ENCODE measurements at places on chromosomes 11 and 22.

GRCh38 chr11:75597636-75598035 is 35.6 kb downstream of the SERPINH1 start:
- DNase-seq, result no peak

DNA sequence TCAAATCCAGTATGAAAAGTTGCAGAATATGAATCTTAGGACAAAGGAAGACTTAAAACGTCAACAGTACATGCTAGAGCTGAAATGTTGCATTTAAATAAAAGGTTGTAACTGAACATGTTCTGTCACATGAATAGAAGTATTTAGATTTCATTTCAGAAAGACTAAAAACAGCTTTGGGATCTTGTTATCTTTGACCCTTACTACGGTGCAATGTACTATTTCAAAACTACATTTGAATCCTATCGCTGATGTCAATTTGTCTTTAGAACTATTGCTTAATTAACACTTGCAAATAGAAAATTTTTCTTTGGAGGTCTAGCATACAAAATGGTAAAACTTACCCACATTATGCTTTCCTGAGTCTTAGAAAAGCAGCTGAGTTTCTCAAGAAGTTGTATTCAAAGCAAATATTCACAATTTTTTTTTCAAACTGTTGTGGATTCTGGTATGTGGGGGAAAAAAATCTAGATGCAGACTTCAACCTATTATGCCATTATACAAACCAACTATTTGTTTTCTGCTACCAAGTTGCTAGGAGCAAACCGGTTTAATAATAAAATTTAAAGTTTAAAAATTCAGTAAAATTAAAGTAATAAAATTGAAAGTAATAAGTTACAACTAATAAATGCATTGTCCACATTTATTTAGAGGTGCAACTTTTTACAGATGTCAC is 25.4 kb downstream of the CSTF3 start:
- no peak for DNase-seq

- DNase-seq, result no peak
These were observed 145.7 kb downstream of the TRPC6 start for GRCh38 chr11:101438126-101438525.

GRCh38 chr11:36431429-36432092 is 78.5 kb downstream of the TRAF6 start:
- no peak for DNase-seq

GRCh38 chr22:20777420-20778177 is 3.7 kb downstream of the SERPIND1 start:
- no peak for DNase-seq

Measured in activated T-helper 2 cell treated with anti-CD3 and anti-CD28 coated beads, Interferon-gamma antibody, Interleukin-2, Interleukin-4, amounts not matched to agents 10 μg/mL and 5 μg/mL and 100 μg/mL, durations not matched to agents 14 hours and 24 hours and 36 hours (primary cell).